ENCODE measurements at places on chromosomes 5 and 9.

- no peak for DNase-seq
Observed at GRCh38 chr9:78585909-78586308, 289.0 kb downstream of the PSAT1 start.

DNA sequence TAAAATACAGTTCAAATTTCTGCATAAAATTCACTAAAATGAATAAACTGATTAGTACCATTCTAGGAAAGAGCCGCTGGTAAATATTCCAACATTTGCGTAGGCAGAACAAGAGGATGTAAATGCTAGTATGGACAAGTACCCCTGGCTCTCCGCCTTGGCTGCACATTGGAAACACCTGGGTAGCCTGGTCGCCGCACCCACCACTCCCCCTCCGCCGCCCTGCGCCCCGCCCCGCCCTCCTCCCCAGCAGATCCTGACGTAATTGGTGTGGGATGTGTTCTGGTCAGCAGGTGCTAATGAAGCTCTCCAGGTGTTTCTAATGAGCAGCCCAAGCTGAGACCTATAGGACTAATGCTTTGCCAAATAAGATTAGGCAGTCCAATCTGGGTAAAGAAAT lies 225.7 kb downstream of the FRMD3 start:
- no peak for DNase-seq

- DNase-seq: no peak
Observed at GRCh38 chr9:117125531-117125930, 289.3 kb downstream of the ASTN2 start.

- DNase-seq: no peak
Observed at GRCh38 chr5:140014751-140015150, 28.3 kb downstream of the NRG2 start.

All from NCI-H1694 treated with DMSO at 0.1 percent for 48 hours (cell line).